ENCODE measurements at places on chromosomes 16 and 17.

GRCh38 chr17:69430488-69430887, 16.0 kb downstream of the MAP2K6 start:
- DNase-seq = no peak

- no peak for DNase-seq
Measured at GRCh38 chr16:67843343-67843765, 1.2 kb downstream of the THAP11 start.

- no peak for DNase-seq
Measured at GRCh38 chr16:51419768-51420167, 268.7 kb upstream of the SALL1 start.

DNA sequence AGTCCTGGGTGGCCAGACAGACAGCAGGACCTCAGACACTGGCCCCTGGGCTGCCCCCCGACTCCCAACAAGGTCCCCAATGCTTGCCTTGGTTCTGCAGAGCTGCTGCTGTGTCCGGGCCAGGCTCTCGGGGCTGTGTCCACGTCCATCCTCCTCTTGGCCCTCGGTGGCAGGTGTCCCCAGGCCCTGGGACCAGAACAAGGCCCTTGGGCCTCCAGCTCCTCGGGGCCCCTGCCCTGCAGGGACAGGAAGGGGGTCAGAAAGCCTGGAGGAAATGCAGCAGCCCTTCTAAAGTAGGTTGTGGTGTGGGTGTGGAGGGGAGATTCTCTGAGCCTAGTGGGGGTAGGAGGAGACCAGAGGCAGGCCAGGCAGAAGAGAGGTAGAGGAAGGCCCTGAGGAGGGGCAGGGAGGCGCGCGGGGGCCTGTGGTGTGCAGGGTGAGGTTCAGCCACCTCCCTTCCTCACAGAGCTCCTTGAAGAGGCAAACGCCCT, 2.5 kb upstream of the AXIN1 start:
- DNase-seq = no peak

DNA sequence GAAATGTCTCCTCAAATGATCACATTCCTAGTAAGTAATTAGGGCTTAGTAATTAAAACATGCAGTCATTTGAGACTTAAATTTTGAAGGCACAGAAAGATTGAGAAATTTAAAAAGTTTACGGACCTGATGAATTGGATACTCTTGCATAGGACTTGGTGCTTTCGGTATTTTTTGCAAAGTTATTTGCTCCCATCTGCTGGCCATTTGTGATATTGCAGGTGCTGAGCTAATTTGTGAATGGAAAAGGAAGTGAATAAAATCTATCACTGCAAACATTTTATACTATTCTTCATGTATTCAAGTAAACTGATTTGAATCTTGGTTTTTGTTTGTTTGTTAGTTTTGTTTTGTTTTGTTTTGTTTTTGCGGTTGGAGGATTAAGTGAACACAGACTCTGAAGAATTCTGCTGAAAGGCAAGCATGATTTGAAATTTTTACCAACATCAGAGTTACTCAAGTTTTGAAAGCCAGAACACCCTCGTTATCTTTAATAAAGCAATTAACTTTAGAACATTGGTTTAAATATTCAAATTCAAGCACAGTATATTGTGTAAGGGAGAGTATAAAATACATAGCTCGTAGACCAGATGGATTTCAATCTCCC, 689.5 kb upstream of the RBFOX1 start:
- DNase-seq = peak; percentile 18

DNA sequence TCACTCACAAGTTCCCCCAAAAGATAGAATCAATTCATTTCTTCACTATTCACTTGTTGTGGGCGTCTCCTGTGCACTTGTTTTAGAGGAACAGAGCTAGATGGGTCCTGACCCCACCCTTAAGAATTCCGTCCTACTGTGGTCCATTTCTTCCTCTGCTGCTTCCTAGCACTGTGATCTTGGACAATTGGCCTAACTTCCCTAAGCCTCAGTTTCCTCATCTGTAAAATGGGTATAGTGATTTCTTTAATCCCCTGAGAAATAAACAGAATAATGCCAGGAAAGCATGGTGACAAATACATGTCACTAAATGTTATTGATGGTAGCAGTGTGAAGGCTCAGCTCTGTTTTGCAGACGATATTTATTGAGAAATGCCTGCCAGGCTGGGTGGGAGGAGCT, 9.9 kb downstream of the BMERB1 start:
- DNase-seq = no peak

- DNase-seq = no peak
Measured at GRCh38 chr17:76371656-76372628, 12.5 kb upstream of the SPHK1 start.

- DNase-seq = no peak
Measured at GRCh38 chr16:88618182-88618955, 20.0 kb upstream of the IL17C start.

DNA sequence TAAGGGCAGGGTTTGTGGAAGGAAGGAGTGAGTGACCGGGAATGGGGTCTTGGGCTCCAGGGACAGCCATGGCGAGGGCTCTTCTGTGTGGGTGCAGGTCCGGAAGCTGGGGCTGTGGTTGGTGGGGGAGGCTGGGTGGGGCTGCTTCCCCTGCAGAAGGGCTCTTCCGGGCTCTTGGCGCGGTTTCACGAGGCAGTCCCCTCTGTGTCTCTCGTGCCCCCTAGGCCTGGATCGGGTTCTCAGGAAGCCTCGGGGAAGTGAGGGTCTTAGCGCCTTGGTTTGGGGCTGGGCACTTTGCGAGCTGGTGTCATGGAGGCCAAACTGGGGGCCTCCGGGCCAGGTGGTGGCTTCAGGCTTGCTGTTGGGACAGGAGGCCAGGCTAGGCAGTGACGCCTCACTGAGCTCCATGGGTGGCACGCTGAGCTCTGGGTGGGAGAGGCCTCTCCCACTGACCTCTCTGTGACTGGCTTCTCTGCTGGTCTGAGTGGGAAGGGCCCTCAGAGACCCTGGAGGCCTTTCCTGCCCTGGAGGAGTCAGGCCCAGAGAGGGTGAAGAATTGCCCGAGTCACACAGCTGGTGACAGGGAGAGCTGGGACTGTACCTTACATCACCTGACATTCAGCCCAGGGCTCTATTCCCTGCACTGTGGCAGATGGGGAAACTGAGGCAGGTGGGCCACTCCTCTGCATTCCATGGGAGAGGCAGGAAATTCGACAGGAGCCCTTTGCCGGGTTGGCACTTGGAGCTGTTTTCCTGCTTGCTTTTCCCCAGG, 8.2 kb downstream of the ADCY7 start:
- DNase-seq = no peak

DNA sequence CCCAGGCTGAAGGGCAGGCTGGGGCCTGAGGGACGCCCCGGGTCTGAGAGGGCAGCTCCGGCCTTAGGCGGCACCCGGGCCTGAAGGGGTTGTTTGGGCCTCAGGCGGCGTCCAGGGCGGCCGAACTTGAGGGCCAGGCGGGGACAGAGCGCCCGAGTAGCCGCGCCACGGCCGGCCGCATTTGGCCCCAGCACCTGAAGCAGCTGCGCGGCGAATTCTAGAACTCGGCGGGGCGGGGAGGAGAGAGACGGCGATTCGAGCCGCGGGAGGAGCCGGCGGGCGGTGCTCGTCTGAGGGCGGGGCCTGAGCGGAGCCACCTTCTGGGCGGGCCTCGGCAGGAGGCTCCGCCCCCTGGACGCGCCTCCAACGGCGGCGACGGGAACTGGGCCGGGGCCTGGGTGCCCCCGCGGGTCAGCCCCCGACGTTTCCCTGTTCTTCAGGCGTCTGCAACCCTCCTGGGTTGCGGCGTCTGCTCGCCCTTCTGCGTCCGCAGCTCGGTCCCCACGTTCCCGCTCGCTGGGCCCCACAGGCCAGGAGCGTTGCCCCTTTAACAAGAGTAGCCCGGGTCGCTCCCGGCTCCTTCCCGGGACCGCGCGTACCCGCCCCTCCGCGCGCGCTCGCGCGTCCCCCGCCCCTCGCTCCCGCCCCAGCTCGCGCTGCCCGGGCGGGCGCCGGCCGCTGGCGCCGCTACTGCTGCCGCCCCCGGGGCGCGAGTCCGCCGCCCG, at the start of the genes INCA1 and KIF1C:
Gene INCA1 (minus strand): TSS at position 221 of the 725 bp plus-strand sequence. CDS start 3,085 bp downstream, outside the sequence.
Gene KIF1C (plus strand): TSS at position 649 of the 725 bp plus-strand sequence. CDS start 2,297 bp downstream, outside the sequence.
- peak; percentile 89 for DNase-seq

GRCh38 chr16:30535106-30535776, 583 bp upstream of the ZNF747 start:
- DNase-seq = no peak

- no peak for DNase-seq
Measured at GRCh38 chr17:290121-290521, 62.5 kb downstream of the RPH3AL start.

GRCh38 chr16:10870808-10871156, 6.2 kb upstream of the CIITA start:
- no peak for DNase-seq

DNA sequence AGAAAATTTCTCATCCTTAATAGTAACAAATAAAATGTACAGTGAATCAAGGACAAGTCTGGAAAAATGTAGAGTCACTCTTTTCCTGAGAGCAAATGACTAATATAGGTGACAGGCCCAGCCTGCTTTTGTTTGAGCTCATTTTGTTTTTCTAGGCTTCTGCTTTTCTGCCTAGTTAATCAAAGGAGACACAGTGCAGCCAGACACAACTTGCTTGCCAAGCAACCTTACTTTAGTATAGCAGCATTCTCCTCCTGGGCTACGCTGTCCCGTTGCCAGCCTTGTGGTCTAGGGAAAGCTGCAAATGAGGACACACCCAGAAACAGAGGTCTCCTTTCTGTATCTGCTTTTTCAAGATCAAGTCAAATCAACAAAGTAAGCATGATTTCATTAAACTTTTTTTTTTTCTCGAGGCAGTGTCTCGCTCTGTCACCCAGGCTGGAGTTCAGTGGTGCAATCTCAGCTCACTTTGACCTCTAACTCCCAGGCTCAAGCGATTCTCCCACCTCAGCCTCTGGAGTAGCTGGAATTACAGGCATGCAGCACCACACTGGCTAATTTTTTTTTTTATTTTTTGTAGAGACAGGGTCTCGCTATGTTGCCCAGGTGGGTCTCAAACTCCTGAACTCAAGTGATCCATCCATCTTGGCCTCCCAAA, 17.2 kb downstream of the GINS3 start:
- no peak for DNase-seq

- no peak for DNase-seq
Measured at GRCh38 chr17:82225368-82226029, 3.3 kb upstream of the SLC16A3 start.

DNA sequence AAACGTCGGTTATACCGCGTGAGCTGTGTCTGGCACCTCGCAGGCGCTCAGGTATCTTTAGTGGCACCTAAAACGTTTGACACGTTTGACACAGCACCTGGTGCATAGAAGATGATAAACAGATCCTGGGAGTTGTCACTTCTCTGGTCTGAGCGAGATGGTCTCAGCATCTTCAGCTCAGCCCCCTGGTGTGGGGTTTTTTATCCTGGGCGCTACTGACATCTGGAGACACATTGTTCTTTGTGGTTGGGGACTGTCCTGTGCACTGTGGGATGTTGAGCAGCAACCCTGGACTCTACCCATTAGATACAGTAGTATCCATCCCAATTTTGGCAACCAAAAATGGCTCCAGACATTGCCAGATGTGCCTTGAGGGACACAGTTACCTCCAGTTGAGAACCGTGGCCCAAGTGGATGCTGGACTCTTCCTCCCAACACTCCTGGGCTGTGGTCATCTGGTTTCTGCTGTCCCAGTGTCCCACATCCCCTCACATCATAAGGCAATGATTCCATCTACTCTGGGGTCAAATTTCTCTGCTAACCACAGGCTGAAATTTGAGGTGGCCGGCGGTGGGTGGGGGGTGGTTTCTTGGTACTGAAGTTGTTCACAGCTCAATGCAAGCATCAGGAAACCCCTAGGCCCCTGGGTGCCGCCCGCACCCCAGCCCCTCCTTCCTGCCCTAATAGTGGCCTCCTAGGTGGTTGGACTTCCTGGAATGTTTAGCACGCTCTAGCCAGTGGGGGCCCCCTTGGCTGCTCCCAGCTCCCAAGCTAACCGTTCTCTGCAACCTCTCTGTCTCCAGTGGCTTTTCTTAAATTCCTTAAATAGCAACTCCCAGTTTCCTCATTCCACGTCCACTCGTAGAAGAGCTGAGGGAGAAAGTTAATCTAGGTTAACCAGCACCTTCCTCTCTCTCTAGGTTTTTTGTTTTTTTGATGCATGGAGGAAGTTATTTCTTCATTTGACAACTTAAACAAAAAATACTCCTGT, 124.8 kb downstream of the ABCC1 start:
- DNase-seq = no peak

- DNase-seq = no peak
Measured at GRCh38 chr17:28290703-28291102, 28.3 kb upstream of the TMEM97 start.

DNA sequence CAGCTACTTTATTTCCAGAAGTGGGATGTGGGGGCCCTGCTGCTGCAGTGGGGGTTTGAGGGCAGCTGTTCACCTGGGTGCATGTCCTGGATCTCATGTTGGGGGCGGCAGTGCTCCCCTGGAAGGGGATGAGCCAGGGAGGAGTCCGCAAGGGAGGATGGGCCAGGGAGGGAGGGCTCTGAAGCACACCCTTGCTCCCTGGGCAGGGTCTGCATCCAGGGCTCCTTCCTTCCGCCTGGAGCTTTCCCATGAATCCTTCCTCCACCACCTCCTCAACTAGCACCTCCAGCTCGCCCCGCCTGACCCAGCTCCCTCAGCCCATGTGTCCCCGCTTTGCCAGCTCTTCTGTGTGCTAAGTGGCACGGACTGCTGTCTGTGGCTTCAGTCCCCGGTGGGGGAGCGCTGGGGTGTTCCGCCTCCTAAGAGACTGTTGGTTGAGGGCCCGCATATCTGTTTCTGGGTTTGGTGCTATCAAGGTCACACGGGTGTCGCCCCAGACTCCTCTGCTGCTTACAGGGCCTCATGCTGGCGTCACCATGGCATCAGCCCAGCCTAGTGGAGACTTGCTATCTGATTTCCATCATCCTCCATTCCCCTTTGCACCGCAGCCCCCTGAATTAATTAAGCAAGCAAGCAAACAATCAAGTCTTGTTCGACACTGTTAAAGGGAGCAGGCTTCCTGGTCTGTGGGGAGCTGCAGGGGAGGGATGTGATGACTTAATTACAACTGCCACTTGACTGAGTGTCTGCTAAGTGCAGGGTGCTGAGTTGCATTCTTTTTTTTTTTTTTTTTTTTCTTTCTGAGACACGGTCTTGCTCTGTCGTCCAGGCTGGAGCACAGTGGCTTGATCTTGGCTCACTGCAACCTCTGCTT, 71.8 kb downstream of the PRKCA start:
- DNase-seq = no peak

DNA sequence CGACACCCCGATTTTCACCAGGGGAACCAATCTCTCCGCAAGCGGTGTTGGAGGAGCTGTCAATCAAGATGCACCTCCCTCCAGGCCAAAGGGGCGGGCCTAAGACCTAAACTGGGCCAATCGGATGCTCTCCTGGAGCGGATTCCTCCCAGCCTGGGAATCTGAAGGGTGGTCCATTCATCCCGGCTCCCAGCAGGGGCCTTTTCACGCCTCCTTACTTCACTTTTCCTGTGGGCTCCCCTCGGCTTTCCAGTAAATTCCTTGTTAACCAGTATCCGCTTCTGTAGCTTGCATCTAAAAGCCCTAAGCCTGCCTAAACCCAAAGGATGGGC, 17.1 kb downstream of the C16orf74 start:
- DNase-seq = no peak
